Left hindlimb (tissue), 1 donor: ENCODE measurements at places on chromosomes 5 and 9.

GRCh38 chr9:124576751-124577150 is 69.6 kb upstream of the NR5A1 start:
- DNase-seq: no peak

DNA sequence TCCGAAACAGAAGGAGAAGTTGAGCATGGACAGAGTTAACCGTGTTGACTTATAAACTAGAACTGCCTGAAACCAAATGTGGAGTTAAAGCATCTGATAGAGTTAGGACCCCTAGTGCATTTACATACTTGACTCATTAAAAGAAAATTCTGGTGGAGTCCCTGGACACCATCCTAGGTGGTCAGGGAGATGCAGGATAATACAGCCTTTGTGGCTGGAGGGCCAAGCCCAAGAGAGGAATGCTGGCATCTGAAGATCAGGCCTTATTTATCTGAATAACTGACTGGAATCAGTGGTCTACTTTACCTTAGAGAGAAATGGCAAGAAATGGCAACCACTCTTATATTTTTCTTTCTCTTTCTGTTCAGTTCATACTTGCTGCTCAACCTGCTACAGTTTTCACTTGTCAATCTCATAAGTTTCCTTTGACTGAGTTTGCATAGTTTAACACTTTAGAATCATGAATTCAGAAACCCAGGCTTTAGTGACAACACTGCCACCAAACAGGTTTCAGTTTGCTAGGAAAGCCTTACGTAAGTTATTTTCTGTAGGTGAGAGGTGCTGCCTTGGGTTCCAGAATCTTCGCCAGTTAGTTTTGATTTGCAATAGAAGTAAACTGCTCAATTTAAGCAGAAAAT is 10.2 kb downstream of the CMYA5 start:
- DNase-seq: no peak

DNA sequence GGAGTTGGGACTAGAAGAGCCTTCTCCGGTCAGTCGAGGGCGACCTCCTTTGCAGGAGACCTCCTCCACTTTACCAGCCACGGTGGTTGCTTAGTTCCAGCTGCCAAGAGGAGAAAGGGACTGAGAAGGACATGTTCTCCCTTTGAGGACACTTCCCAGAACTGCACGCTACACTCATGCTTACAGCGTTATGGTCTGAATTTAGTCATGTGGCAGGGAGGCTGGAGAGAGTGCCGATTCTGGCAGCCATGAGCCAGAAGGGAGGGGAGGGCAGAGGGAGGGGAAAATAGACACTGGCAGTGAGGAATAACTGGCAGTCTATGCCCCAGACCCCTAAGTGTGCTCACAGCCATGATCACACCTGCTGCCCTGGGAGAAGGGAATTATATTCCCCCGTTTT is 47.8 kb downstream of the TSPAN17 start:
- DNase-seq: no peak

DNA sequence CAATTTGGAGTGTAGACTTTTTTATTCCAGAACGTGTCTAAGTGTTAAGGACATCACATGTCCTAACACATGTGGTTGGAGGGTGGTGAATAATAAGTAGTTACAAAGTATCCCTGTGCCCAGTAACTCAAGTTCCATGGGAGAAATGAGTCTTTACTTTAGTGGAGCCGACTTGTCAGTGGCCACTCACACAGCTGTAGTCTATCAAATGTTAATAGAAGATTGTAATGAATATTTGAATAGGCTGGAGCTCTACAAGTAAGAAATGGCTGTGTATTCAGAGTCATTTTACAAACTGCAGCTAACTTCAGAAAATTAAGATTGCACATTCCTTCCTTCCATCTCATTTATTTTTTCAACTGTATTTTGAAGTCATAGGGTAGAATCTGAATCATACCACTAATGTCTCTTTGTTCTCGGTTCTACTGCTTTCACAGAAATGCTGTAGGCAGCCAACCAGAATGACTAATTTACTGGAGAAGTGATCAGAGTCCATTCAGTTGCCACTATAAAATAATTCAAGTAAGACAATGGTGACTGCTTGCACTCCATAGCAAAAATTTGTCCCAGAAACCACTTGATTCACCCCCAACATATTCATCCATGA is 394.8 kb downstream of the NR2F1-AS1 start:
- DNase-seq: no peak

DNA sequence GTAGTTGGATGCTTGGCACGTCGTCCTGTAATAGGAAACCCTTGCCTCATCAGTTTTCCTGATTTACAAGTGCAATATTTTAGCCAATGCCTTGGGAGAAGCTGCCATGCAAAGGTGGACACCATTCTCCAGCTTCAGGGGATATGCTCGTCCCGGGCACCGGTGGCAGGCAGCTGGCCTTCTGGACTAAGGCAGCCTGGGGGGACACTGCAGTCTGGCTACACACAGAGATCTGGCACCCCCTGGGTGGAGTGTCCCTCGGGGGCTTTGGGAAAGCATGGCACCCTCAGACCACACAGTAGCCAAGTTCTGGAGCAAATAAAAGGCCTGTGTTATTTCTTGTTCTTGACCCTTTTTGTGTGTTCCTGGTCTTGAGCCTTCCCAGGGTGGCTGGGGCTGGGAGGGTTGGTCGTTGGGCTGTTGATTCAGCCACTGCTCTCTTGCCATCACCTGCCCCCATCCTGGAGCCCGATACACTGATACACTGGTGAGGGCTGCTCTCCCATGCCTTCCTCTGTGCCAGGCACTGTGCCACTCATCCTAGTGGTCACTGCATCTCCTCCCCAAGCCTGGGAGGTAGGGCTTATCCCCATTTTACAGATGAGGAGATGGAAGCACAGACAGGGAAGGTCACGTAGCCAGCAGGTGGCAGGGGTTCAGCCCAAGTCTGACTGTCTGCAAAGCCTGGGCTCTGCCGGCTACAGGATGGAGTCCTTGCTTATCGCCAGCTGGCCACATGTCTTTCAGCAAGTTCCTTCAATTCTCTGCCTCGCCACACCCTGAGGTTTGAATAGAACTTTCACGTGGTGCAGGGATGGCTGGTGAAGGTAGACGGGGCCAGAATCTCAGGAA is 134.1 kb downstream of the RGS3 start:
- no peak for DNase-seq

DNA sequence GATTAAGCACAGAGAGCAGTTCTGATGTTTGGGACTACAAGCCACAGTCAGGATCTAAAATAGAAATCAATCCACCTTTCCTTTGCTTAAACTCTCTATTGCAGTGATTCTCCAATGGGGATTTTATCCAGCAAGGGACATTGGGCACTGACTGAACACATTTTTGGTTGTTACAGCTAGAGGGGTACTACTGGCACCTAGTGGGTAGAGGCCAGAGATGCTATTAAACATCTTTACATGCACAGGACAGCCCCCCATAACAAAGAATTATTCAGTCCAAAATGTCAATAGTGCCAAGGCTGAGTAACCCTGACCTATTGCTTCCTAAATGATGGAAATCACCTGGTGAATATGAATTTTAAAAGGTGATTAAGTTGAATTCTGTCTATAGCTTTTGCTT is 12.0 kb downstream of the ZNF622 start:
- no peak for DNase-seq

DNA sequence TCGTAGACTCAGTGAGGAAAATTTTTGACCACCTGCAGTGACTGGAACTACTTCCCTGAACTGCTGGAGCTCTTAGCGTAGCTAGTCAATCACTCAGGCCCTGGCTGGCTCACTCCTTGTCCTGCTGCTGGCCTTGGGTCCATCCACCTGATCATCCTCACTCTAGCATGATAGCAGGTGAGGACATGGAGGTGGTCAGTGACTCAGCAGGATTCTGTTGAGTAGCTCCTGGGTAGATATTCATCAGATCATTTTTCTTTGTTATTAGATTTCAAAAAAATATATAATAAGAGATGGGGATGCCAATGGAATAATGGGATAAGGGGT is 25.0 kb upstream of the SEMA4D start:
- no peak for DNase-seq

DNA sequence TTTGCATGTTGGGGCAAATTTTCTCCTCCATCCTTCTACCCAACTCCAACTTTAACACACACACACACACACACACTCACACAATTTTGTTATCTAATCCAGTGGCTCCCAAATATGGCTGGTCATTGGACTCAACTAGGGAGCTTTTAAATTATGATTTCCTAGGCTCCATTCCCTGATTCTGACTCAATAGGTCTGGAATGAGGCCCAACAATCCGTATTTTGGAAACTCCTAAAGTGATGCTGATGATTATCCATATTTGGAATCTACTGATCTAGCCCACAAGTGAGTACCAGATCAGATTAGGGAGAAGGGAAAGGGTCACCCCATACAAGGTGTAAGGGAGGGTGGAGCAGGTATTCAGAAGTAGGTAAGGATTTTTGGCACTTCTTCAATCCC is 309.7 kb downstream of the TLE1 start:
- DNase-seq: no peak

DNA sequence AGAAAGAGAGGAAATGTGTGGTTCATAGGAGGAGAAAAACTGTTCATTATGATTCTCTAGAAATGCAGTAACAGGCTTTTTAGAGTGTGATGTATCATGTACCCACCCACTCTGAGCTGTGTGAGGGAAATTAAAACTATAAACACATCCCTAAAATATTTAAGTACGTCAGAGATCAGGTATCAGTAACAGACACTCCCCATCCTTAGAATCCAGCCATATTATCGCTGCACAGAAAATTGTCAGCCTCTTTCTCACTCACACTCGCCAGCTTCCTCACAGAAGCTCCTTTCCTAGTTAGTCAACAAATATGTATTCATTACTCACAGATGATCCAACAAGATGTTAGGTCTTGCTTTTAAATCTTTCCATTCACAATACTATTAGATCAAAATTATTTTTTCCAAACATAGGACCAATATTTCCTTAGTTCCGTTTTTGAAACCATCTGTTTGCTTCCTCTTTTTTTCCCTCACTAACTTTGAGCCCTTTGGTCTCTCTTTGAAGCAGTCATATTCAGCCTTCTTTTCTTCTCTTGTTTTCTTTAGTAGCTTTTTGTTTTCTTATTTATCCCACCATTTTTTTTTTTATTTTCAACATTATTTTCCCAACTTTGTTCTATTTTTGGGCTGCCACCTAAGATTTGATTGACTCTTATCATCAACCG is 13.6 kb upstream of the MAST4 start:
- DNase-seq: no peak

DNA sequence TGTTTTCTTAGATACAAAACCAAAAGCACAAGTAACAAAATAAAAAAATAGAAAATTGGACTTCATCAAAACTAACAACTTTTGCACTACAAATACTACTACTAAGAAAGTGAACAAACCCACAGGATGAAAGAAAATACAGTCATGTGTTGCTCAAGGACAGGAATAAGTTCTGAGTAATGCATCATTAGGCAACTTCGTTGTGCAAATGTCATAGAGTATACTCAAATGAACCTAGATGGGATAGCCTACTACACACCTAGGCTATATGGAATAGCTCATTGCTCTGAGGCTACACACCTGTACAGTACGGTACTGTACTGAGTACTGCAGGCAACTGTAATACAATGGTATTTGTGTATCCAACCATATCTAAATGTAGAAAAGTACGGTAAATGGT is 88.3 kb downstream of the RAPGEF1 start:
- DNase-seq: no peak

GRCh38 chr5:105730982-105731381 is 1939.8 kb downstream of the EFNA5 start:
- DNase-seq: no peak

DNA sequence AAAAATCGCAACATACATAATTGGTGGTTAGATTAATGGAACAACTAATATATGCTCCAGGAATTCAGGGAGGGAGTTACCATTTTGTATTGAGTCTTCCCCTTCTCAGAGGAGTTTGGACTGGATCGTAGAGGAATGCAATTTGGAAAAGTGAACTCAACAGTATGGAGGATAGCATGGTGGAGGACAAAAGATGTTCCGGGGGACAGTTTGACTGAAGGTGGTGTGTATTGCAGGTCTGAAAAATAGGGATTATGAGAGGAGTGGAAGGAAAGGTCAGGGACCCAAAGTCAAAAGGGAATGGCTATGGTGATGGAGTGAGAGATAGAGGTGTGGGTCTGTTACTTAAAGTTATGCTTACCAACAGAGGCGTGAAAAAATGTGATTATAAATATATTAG is 1.5 kb downstream of the DNAJC21 start:
- DNase-seq: no peak

GRCh38 chr9:131237931-131238401 is 38.3 kb downstream of the FAM78A start:
- DNase-seq: peak; percentile 70

GRCh38 chr9:23290973-23291372 is 535.1 kb downstream of the ELAVL2 start:
- no peak for DNase-seq

DNA sequence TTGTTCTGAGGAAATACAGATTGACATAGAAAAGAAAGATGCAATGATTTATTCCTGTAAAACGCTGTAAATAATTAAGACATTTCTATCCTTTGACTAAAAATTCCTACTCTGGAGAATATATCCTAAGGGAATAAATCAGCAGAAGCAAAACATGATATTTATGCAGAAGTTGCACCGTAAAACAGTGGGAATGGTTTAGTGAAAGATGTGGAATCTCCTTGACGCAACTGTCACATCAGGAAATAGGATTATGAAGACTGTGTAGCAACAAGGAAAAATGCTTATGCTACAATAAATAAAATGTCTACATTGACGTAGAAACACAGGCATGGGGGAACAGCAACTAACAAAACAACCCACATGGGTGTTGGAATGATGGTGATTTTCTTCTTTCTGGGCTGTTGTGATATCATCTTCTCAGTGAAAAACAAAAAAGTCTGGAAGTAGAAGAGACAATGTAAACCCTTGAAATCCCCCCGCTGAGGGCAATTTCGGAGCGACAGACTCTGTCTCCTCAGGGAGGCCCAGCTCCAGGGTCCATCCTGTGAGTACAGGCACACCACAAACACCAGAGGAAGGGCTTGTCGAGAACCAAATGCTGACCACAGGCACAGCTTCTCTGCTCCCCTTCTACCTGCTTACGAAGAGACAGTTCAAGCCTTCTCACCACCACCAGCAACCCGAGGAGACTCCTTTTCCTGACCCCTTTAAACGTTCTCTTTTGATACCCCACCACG is 25.2 kb downstream of the COL23A1 start:
- no peak for DNase-seq

DNA sequence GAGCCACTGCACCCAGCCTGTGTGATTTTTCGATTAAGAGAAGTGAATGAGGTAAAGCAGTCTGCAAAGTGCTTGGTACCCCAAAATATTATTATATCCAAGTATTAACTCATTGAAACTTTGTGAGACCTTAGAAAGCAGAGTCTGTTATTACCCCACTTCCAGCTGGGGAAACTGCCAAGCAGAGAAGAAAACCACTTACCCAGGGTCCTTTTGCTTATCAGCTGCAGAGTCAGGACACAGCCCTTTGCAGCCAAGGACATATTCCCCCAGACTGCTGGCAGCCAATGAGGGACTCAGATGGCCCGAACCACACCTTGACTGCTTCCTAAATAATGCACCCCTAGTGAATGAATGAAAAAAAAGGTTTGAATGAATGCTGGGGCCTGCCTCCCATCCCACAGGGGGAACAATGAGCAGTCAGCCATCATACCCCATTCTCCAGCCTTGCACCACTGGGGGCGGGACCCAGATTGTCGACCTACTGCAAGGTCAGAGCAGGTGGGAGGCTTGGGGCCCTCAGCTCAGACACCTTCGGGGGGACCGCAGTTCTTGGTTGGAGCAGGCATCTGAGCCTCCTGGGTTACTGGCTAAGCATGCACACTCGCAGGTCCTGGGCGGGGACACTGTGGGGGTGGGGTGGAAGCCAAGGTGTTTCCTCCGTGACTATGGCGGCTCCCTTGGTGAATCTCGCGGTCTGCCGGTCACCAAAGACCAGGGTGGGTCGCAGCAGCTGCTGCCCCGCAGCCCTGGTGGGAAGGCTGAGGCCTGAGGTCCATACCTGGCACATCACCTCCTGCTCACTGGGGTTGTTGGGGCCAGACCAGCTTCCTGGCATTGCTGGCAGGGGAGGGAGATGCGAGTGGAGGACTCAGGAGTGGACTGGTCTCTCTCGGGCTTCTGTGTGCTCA is 29.7 kb downstream of the PRRT1B start:
- no peak for DNase-seq
